ENCODE measurements at places on chromosomes 5 and 9. TPM values are rescaled to one million over a fixed set of nuclear protein-coding genes. Genes with fewer than 3 reads are reported as not detected.

HABP4 gene
- total RNA-seq = 8.3 TPM

RMI1 gene
- total RNA-seq = 20.6 TPM

OTULINL gene
- total RNA-seq = 21.1 TPM

IL3 gene
- 0.25 TPM for total RNA-seq

ZNF300 gene
- total RNA-seq = 1.1 TPM

DNA sequence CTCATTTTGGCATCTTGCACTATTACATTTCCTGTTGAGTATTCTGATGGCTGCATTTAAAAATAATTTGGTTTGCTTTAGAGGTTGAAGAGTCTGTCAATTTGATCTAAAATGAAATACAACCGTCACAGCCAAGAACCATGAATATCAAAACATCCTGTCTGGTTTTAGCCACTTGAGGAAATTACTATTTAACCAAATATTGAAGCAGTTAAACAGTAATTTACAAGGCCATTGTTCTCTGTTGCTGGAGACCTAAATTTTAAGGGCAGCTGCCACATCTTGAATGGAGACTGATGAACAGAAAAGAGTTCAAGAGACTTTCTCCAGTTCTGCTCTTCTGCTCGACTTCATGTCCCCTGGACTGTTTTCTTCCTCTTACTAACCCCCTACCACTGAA lies 549.4 kb downstream of the LRRC70 start:
- DNase-seq = no peak
- no peak overlapping the region for H3K27ac ChIP-seq
- H3K4me1 ChIP-seq = no peaks in the 10 kb centered on the region

- DNase-seq = no peak
- no peak overlapping the region for H3K4me3 ChIP-seq
- peaks cover 12% of the 10 kb centered on the region for H3K4me1 ChIP-seq
These were observed 19.6 kb downstream of the RGS3 start for GRCh38 chr9:113482991-113483675.

- H3K4me3 ChIP-seq = no peak overlapping the region
- DNase-seq = no peak
- no peaks in the 10 kb centered on the region for H3K36me3 ChIP-seq
- no peaks in the 10 kb centered on the region for H3K4me1 ChIP-seq
These were observed 7.7 kb downstream of the AMBP start for GRCh38 chr9:114070188-114071103.

DNA sequence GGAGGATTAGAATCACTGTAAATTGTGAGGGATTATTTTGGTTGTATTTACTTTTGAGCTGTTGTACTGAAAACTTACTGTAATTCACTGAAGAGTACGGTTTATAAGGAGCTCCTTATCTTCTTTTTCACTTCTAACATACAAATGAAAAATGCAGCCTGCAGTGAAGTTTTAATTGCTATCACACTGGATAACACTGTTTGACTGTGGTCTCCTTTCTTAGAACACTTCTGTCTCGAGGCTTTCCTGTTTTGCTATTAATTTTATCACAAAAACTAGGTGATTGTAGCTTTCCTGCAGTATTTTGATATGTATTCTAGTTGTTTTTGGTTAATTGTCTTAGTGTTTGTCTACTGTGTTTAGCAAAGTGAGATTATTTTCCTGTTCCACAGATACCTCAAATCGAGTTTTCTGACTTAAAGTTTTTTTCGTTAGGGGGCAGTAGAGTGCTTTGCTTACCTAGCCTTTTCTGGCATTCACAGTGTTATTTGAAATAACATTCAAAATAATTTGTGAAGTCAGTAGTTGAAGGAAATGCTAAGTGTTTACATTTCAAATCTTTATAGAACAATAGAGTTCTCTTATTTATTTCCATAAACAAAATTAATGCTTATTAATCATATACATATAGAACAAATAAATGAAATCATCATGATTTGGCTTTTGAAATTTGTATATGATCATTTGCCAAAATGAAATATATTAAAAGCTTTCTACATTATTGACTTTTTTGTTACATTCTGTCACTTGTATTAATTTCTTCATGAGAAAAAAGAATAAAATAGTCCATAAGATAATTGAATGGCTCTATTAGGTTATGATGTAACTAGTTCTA lies 52.9 kb downstream of the COMMD10 start:
- H3K4me3 ChIP-seq = no peak overlapping the region
- H3K27ac ChIP-seq = no peak overlapping the region
- H3K36me3 ChIP-seq = no peaks in the 10 kb centered on the region
- peaks cover 19% of the 10 kb centered on the region for H3K4me1 ChIP-seq
- DNase-seq = no peak

GRCh38 chr9:70580606-70581195 lies 166.2 kb upstream of the KLF9 start:
- H3K36me3 ChIP-seq = no peaks in the 10 kb centered on the region
- DNase-seq = no peak
- no peaks in the 10 kb centered on the region for H3K27me3 ChIP-seq

- DNase-seq = no peak
- no peaks in the 10 kb centered on the region for H3K27me3 ChIP-seq
- no peak overlapping the region for H3K4me3 ChIP-seq
- H3K36me3 ChIP-seq = no peaks in the 10 kb centered on the region
These were observed 50.7 kb downstream of the ZNF366 start for GRCh38 chr5:72456391-72457074.

DNA sequence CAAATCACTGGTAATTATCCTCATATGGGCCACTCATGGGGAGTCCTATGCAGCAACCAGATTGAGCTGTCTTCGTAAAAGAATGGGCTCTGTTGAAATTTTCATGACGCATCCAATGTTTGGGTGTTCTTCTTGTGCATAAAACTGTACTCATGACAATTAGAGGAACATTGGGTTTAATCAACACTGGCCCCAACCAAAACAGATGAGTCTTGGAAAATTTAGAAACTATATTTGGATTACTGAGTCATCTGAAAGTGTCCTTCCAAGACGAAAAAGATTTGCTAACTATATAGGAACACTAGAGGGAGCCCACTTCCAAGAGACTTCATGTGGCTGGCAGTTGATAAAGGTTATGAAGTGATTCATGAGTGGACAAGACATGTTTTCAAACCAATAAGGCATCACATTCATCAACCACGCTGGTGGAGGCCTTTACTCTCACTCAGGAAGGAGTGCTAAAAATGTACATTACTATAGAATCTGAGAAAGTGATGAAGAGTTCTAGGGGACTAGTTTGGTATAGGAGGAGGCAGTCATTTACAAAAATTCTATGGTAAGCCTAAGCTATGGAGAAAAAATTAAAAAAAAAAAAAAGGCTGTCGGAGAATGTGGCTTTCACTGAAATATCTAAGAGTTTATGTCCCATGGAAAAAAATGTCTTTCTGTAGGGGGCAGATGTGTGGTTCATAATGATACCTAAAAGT lies 313.5 kb downstream of the PRDM9 start:
- H3K4me3 ChIP-seq = no peak overlapping the region
- no peaks in the 10 kb centered on the region for H3K4me1 ChIP-seq
- no peak overlapping the region for H3K27ac ChIP-seq
- no peaks in the 10 kb centered on the region for H3K36me3 ChIP-seq

- H3K4me3 ChIP-seq = no peak overlapping the region
- no peaks in the 10 kb centered on the region for H3K36me3 ChIP-seq
- H3K27ac ChIP-seq = no peak overlapping the region
- DNase-seq = no peak
These were observed 98.1 kb upstream of the PAPPA start for GRCh38 chr9:116055536-116055935.

- H3K4me3 ChIP-seq = no peak overlapping the region
- DNase-seq = no peak
These were observed 82.3 kb downstream of the SECISBP2 start for GRCh38 chr9:89400403-89401116.

DNA sequence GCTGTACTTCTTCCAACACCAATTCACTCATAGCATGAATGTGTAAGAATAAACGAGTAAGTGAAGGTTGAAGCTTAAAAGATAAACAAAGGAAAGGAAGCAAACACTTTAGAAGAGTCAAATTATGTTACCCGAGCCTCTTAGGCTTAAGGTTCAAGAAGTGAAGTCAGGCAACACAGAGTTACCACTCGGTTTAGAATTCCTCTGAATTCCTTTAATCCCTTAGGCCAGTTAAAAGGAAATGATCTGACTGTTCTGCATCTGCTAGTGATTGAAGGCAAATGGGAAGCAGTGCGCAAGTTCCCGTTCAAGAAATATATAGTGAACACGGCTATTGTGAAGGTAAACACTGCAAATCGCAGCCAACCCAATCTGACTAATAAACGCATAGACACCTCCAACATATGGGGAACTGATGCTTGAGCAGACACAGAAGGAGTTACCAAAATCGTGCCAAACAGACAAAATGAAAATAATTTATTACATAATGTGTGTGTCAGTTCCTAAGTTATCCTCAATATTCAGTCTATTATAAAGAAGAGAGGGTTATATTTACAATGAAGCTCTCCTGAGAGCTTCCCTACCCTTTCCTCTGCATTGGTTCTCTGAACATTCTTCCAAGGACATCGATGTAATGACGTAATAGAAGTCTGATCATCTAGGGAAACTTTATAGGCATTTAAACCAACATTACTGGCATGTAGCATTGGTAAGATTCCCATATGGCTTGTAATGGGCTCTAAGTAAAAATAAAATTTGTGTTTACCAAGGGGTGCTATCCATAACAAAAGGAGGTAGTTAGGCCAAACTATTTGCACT lies 837.1 kb upstream of the ZNF608 start:
- H3K36me3 ChIP-seq = no peaks in the 10 kb centered on the region
- no peak overlapping the region for H3K27ac ChIP-seq
- H3K4me1 ChIP-seq = no peaks in the 10 kb centered on the region
- no peak for DNase-seq
- H3K4me3 ChIP-seq = no peak overlapping the region
- H3K27me3 ChIP-seq = no peaks in the 10 kb centered on the region

Data from activated CD8-positive, alpha-beta T cell treated with anti-CD3 and anti-CD28 coated beads for 36 hours (primary cell).